Lower lobe of right lung (tissue), 2 donors: ENCODE measurements at places on chromosomes 5 and 9. TPM values are rescaled to one million over a fixed set of nuclear protein-coding genes. Genes with fewer than 3 reads are reported as not detected.

DNA sequence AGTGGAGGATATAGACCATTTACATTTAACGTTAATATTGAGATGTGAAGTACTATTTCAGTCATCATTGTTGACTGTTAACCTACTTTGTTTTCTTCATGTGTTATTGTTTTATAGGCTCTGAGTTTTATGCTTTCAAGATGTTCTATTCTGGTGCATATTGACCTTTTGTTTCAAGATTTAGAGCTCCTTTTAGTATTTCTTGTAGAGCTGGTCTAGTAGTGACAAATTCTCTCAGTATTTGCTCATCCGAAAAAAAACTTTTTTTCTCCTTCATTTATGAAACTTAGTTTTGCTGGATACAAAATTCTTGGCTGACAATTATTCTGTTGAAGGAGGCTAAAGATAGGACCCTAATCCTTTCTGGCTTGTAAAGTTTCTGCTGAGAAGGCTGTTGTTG is 91.3 kb downstream of the INVS start:
- no peak for DNase-seq

PCDHGA9 gene
- total RNA-seq, result 4.8 TPM

SLC34A3 gene
- total RNA-seq, result not detected

TSSK1B gene
- total RNA-seq, result not detected

DNA sequence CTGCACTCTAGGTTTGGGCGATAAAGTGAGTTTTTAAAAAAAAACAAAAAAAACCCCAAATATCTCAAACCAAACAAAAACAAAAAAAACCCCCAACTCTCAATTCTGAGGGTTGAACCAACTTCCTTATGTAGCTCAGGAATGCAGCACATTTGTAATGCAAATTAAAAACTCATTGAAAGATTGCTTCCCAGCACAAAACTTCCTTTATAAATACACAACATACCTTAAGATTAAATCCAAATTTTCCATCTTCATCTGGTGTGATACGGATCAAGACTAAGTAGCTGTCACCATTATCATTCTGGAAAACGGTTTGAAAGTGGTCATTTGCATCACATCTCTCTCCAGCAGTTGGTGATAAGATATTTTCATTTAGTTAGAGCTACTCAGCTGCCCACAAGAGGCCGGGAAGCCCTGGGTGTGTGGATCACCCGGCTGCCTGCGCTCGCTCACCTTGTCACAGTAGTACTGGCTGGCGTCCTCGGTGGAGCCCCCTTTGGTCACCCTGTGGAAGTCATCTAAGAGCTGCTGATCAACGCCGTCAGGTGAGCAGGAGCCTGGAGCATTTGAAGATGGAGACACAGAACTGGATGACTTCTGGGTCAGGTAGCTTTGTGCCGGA is 88.2 kb downstream of the PTPN3 start:
- no peak for DNase-seq

GRCh38 chr9:132609829-132610228 is 27.4 kb downstream of the BARHL1 start:
- DNase-seq, result no peak

LCN15 gene
- not detected for total RNA-seq

DNA sequence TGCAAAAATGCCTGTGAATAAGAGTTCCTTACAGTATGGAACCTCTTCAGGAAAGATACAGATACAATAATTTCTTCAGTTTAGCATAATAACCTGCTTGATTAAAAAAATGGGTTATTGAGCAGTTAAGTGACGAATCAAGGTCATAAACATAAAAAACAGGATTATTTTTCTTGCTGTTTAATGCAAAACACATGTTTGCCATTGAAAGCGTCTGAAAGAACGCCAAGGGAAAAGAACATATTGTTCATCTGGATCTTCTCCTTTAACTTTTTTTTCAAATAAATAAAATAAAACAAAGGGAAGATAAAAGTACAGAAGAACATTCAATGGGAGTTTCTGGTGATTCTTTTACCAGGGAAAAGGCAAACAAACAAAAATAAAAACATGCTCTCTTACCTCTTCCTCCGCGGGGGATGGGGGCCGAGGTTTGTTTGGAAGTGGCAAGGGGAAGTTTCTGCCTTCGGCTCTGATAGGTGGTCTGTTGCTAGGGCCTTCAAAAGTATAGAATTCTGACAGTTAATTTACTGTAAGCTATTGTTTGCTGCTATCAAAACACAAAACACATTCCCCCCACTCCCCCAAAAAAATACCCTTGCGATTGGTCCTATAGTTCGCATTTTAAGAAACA is 20.1 kb downstream of the C5orf58 start:
- no peak for DNase-seq

DNA sequence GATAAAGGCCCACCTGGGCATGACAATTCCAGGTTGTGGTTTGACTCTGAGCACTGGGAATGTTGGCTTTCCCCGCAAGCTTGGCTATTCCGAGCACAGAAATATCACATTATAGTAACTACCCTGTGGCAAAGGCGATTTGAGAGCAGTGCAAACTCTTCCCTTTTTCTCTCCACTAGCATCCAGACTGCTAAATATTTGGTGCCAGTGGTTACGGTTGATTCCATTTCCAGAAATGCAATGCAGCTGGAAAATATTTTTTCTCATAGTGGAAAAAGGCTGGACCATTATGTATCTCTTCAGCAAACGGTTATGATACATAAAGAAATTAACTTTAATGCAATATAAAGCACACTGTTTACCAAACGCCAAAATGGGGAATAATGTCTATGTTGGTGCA is 158.0 kb downstream of the ENC1 start:
- no peak for DNase-seq

DNA sequence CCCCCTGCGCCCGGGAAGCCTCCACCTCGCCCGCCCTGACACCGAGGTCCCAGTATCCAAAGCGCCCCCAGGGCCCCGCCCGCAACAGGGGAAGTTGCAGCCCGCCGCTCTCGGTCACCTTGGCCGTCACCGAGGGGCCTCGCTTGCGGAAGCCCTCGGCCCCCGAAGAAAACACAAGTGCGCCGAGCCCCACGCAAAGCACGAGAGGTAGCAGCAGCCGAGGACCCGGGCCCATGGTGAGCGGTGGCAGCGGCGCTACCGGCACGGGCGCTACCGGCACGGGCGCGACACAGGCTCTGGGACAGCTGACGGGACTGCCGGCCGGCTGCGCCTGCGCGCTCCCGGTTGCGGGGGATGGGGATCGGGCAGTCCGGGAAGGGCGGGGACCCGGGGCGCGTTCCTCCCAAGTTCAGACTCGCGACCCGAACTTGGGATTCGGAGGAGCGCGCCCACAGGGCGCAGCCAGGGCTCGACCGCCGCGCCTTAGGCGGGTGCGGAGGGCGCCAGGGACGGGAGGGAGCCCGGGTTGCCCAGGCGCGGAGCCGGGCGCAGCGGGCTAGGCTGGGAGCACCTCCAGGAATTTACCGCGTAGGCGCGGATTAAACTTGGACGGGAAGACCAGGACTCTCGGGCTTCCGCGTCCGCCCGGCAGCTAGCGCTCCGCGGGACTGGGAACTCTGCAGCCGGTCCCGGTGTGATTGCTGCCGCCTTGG is at the start of gene PPIC:
PPIC (minus strand) TSS at position 335 of the 713 bp plus-strand sequence; CDS start at position 235, 100 bp downstream.
- peak; percentile 91 for DNase-seq

DNA sequence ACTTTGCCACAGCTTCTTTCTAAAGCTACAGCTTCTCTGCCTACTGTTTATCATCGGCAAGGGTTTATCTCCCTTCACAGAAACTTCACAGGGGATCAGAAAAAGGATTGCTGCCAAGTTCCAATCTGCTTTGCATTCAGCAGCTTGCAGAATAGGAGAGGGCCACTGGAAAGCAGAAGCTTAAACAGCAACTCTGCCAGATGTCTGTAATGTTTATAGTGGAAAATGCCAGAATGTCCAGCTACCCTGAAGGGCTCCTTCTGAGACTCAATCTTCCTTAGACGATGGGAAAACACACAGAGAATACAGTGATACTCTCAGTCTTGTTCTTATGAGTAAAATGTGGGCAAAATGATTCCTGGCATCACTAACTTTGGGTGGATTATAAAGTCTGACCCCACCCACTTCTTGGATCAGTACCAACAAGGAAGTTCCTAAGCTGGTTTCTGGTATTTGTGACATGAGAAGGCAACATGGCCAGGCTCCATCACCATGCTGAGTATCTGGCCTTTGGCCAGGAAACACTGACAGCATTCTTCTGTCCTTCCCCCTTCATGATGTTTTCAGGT is 19.0 kb downstream of the STOM start:
- DNase-seq, result peak; percentile 59

PCDHB16 gene
- total RNA-seq, result 2.6 TPM

DNA sequence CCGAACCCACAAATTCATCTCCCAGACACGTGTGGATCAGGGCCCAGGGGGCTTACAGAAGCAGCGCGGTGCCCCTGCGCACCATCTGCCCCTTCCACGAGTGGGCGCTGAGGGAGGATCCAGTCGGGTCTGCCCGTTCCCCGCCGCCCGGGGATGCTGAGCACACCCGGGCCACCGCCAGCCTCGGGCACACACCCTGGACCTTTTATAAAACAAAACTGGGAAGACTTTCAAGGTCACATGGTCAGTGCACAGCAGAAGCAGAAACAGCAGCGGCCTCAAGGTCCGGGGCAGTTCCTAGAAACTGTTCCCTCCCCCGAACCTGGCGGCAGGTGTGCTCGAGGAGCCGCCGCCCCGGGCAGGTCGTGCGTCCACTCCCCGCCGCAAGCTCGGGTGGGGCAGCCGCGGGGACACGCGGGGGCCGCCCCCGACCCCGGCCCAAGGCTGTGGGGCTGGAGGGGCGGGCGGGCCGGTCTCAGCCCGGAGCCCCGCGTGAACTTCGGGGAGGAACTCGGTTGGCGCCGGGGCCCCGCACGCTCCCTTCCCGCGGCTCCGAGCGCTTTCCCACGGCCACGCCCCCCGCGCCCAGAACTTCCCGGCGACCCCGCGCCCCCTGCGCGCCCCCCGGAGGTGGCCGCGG is 633 bp upstream of the PPP1R26 start:
- DNase-seq, result peak; percentile 77

- DNase-seq, result no peak
These were observed 2.2 kb downstream of the HNRNPA0 start for GRCh38 chr5:137751869-137752491.

TRIM32 gene
- total RNA-seq, result 17.3 TPM

MORN5 gene
- total RNA-seq, result 7.7 TPM

- DNase-seq, result no peak
These were observed 44.7 kb upstream of the CRHBP start for GRCh38 chr5:76908166-76908565.

GRCh38 chr9:121561385-121562222 is 62.0 kb upstream of the GGTA1 start:
- DNase-seq, result no peak

ARHGEF37 gene
- 13.5 TPM for total RNA-seq

DNA sequence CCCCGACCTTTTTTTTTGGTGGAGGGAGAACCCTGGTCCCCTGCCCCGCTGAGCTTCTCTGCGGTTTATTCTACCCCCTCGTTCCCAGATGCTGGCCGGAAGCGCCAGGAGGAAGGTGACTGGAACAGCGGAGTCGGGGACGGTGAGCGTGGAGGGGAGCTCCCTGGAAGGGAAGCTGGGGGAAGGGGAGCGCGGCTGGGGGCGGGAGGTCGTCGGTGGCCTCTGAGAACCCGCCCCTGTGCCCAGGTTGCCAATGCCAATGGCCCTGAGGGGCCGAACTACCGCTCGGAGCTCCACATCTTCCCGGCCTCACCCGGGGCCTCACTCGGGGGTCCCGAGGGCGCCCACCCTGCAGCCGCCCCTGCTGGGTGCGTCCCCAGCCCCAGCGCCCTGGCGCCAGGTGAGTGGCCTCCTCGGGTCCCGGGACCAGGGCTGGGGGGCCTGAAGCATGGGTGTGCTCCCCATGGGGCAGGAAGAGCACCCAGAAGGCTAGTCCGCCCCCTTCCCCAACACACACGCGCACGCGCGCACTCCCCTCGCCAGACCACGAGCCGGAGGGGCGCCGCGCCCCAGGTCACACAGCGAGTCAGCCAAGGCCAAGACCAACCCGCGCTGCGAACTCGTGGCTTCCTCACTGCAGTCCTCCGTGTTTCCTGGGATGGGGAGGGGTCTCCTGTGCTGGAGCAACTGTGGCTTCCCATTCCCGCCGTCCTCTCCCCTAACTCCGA is 10.6 kb downstream of the MYOZ3 start:
- no peak for DNase-seq

CSNK1A1 gene
- total RNA-seq, result 198 TPM

PLAC8L1 gene
- not detected for total RNA-seq

GRCh38 chr5:82821846-82822633 is 255.2 kb downstream of the TMEM167A start:
- no peak for DNase-seq

ZDHHC11B gene
- total RNA-seq, result 14.9 TPM

SLC6A7 gene
- not detected for total RNA-seq

NR2F1 gene
- 42.6 TPM for total RNA-seq

DNA sequence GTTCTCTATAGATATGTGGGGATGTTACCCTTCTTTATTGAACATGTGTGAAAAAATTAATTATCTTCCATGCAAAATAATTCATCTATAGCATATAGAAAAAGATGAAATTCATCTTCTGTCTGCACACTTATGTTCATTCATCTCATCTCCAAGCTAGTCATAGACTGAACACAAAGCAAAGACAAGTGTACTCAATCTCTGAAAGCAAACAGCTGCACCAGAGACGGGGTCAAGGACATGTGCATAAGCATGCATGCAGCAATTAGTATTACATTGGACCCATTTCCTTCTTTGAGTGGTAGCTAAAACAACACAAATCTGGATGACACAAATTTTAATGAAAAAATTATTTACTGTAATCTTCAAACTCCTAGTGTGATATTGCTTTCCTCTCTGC is 547.0 kb upstream of the COX7C start:
- DNase-seq, result no peak

DNA sequence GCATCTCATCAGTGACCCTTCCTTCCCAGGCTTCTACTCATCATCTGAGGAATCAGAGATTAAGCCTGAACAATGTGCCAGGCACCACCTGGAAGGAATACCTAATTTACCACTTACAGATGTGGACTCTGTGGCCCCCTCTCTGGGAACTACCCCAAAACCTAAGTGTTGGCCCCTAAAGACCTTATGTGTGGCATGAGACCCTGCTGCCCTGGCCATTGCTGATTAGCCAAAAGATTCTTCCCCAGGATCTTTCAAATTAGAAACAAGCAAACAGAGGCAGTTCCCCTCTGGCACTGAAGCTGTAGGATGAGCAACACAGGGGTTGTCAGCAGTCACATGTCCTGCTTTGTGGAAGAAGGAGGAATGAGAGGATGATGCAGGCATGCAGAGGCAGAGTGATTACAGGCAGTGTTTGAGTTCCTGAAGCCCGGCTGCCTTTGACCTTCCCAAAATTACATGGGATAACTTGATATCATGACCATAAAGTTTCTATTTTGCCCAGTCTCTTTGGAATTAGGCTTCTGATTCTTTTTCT is 10.6 kb downstream of the SPINK4 start:
- DNase-seq, result no peak

DNA sequence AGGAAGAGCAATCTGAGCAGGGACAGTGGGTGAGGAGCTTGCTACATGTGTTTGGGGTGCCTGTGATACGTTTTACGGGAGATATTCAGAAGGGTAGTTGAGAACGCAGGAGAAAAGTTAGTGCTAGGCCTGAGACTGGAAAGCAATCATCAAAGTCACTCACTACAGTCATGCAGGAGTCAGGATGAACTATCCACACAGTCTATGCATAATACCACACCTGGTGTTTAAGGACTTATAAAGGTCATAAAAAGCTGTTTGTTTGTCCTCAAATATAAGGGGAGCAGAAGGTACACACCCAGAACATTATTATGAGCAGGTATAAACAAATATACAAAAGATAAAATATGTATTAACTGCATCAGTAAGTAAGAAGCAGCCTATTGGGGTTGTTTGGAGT is 176.6 kb downstream of the GNA14 start:
- DNase-seq, result no peak
